Cerebellum (tissue), 4 donors: ENCODE measurements at places on chromosomes 6 and 20. TPM values are rescaled to one million over a fixed set of nuclear protein-coding genes. Genes with fewer than 3 reads are reported as not detected.

NMBR gene
- 2.5 TPM for total RNA-seq

SIRPB2 gene
- 1.00 TPM for total RNA-seq

PACSIN1 gene
- total RNA-seq = 4.3 TPM

HUS1B gene
- total RNA-seq = 3.8 TPM

- no peak for DNase-seq
Measured at GRCh38 chr6:154234019-154234772, 122.4 kb downstream of the IPCEF1 start.

DNA sequence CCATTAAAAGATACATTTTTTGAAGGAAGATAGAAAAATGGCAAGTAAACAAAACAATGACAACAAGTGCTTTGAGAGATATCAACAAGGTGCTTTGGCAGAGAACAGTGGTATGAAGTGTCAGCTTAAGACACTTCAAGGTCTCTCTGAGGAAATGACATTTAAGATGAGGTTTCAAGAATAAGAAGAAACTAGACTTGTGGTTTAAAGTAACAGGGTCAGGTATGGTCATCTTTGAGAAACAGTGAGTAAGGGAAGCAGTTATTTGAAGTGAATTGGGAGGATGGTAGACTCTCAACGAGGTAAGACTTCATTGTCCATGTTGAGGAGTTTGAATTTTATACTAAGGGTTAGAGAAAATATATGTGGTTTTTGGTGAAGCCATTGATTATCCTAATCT, 77.8 kb downstream of the SYCP2L start:
- no peak for DNase-seq

- DNase-seq = no peak
Measured at GRCh38 chr6:1917626-1918371, 308.1 kb downstream of the FOXC1 start.

GRCh38 chr6:138957903-138958302, 30.1 kb downstream of the REPS1 start:
- DNase-seq = no peak
